ENCODE measurements at places on chromosomes 16 and 17.

DNA sequence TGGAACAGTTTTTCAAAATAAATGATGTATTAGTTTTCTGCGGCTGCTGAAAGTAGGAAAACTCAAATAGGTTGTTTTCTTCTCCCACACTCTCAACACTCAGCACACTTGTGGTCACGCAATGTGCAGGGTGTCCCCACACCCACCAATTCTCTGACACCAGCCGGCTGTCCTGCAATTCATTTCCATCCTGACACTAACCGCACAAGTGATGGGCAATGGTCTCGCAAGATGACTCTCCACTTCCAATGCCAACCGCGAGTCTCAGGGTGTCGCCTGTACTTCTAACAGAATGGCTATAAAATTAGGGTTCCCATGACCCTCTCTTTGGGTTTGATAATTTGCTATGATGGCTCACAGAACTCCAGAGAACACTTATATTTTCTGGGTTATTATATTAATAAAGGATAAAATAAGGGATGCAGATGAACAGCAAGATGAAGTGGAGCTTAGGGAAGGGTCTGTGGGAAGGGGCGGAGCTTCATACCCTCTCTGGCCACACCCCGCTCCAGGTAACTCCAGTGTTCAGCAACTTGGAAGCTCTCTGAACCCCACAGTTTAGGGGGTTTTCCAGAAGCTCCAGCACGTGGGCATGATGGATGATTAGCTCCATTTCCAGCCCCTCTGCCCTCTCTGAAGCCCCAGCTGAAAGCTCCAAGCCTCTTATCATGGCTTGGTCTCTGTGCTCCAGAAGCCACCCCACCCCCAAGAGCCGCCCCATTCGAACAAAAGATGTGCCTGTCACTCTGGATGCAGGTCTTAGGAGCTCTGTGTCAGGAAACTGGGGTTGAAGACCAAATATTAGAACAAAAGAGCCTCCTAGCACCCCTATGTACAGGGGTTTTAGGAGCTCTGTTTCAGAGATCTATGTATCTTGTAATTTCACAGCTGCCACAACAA, 19.8 kb downstream of the TAF1C start:
- DNase-seq, result no peak

GRCh38 chr16:72864130-72864833, 183.6 kb downstream of the ZFHX3 start:
- no peak for DNase-seq

- no peak for DNase-seq
Measured at GRCh38 chr16:88545781-88546180, 24.4 kb upstream of the ZC3H18 start.

GRCh38 chr16:5002699-5003143, 31.0 kb downstream of the NAGPA start:
- no peak for DNase-seq

DNA sequence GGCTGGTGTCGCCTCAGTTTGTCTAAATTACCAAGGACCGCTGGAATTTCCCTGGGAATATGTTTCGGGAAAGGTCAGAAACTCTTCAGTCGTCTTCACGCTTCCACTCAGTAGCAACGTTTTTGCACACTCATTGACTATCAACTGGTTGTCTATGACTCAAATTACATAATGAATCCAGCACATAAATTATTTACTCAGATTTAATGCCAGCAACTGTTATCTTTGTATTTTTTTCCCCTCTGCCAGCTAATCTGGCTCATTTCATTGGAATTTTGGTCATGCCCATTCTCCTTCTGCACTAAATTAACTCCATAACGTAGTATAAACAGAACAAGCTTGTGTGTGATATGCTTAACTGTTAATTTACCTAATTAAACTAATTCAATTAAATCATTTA, 372.7 kb upstream of the ZFHX3 start:
- no peak for DNase-seq

DNA sequence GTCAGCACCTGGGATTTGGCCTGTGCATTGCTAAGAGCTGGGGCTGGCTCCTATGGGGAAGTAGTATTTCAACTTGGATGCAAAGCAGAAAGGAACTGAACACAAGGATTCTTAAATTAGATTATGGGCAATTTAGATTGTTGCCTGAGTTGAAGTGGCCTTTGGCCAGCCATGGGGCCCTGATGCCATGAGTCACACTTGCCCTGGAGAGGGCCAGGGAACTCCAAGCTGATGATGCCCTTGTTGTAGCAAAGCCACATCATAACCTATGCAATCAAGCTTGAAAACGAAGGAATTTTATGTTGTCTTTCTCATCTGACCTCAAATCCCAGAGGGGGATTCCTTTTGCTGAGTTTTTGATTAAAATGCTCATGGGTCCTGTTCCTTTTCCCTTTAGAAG, 3.9 kb upstream of the SPATA32 start:
- peak; percentile 64 for DNase-seq

- DNase-seq, result no peak
Measured at GRCh38 chr16:8436931-8437330, 153.4 kb downstream of the TMEM114 start.

GRCh38 chr17:7279448-7279847, 2.1 kb upstream of the SLC2A4 start:
- DNase-seq, result no peak

All from AG04449 (cell line).